Tibial nerve (tissue), 4 donors: ENCODE measurements at places on chromosomes 3 and 15.

DNA sequence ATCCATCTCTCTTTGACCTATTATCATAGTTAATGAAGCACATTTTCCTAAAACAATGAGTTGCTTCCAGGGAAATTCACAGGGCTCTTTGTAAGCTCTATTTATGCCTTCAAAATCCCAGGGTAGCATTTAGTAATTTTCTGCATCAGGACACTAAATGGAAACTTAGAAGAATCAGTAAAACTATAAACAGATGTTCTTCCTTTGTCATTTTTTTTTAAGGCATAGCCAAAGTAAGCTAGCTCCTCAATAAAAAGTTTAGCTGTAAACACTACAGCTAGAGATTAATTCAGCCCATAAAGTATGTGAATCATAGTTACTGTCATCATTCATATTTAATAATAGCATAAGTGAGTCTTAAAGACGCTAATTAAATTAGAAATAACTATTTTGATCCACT lies 79.3 kb downstream of the RPL22L1 start:
- no peaks in the 10 kb centered on the region for H3K27me3 ChIP-seq
- H3K4me3 ChIP-seq = no peak overlapping the region
- H3K36me3 ChIP-seq = no peaks in the 10 kb centered on the region
- no peak overlapping the region for H3K27ac ChIP-seq
- no peaks in the 10 kb centered on the region for H3K4me1 ChIP-seq

GRCh38 chr3:58072052-58072762 lies 64.0 kb downstream of the FLNB start:
- peaks cover 39% of the 10 kb centered on the region for H3K4me1 ChIP-seq
- no peaks in the 10 kb centered on the region for H3K27me3 ChIP-seq
- no peak for DNase-seq
- H3K4me3 ChIP-seq = no peak overlapping the region

GRCh38 chr3:131484496-131485111 lies 18.2 kb downstream of the MRPL3 start:
- H3K36me3 ChIP-seq = peaks cover 51% of the 10 kb centered on the region
- no peak overlapping the region for H3K27ac ChIP-seq
- no peaks in the 10 kb centered on the region for H3K27me3 ChIP-seq
- no peak for DNase-seq

GRCh38 chr3:154095832-154096421 lies 25.3 kb upstream of the ARHGEF26 start:
- H3K27ac ChIP-seq = no peak overlapping the region
- H3K4me3 ChIP-seq = no peak overlapping the region
- H3K36me3 ChIP-seq = no peaks in the 10 kb centered on the region
- no peaks in the 10 kb centered on the region for H3K4me1 ChIP-seq
- DNase-seq = no peak
- H3K27me3 ChIP-seq = no peaks in the 10 kb centered on the region

- H3K27me3 ChIP-seq = no peaks in the 10 kb centered on the region
- H3K36me3 ChIP-seq = no peaks in the 10 kb centered on the region
- no peaks in the 10 kb centered on the region for H3K4me1 ChIP-seq
- no peak overlapping the region for H3K27ac ChIP-seq
- no peak overlapping the region for H3K4me3 ChIP-seq
Measured at GRCh38 chr15:42152921-42153698, 3.3 kb downstream of the PLA2G4F start.

DNA sequence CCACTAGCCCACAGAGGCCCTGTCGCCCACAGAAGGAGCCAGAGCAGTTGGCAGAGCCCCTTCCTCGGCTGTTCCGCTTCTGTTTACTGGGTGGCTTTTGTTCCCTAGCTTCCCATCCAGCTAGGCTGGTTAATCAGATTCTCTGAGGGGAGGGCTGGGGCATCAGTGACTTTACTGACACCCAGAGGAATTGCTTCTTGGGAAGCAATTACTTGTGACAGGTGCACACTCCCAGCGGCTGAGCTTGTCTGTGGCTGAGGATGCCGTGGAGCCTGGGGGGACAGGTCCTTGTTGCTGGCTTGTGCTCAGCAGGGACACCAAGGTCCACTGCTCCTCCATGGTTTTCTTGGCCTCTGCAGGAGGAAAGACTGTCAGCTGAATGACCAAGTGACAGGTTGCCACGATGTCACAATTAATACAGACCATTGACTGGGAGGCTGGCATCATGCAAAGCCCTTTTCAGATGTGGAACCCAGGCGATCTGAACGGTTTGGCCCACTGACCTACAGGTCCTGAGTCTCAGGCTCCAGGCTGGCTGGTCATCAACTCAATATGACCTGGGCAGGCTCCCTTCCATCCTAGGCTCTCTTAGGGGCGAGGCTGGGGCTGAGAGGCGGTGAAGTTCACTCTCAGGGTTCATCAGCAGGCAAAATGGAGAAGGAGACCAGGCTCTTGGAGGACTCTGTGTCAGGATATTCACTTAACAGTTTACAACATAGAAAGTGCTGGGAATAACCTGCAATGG lies 31.8 kb upstream of the SFMBT1 start:
- no peaks in the 10 kb centered on the region for H3K36me3 ChIP-seq
- no peak overlapping the region for H3K4me3 ChIP-seq
- DNase-seq = no peak
- no peaks in the 10 kb centered on the region for H3K27me3 ChIP-seq
- H3K4me1 ChIP-seq = peaks cover 4% of the 10 kb centered on the region
- H3K27ac ChIP-seq = no peak overlapping the region
